Activated CD4-positive, alpha-beta T cell treated with anti-CD3 and anti-CD28 coated beads for 36 hours (primary cell): ENCODE measurements at places on chromosomes 12 and 14. TPM values are rescaled to one million over a fixed set of nuclear protein-coding genes. Genes with fewer than 3 reads are reported as not detected.

- peak; percentile 89 for DNase-seq
Observed at GRCh38 chr14:93112891-93113677, 2.6 kb downstream of the ITPK1 start.

GRCh38 chr12:14995583-14996425 is 23.0 kb downstream of the PDE6H start:
- DNase-seq, result no peak

GRCh38 chr14:25090716-25091454 is 40.9 kb upstream of the STXBP6 start:
- DNase-seq, result no peak

DNA sequence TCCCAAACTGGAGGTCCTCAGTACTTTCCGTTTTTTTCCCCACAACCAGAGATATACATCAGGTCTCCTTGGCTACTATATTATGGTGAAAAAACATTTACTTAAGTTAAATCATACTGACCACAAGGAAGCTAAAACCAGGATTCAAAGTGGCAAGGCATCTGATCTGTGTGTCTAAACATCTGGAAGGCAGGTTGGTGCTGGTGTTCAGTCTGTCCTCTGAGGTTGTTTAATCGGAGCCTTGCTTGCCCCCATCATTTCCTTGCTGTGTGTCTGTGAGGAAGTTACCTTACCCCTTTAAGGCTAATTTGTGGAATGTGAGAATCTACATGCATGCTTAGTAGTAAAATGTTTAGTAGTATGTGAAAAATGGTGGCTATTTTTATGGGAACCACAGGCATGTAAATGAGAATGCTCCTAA is 75.6 kb downstream of the GALNT4 start:
- no peak for DNase-seq

GRCh38 chr14:71290960-71291466 is 383.8 kb downstream of the PCNX1 start:
- DNase-seq, result peak; percentile 72

VDR gene
- total RNA-seq, result 108 TPM

DNA sequence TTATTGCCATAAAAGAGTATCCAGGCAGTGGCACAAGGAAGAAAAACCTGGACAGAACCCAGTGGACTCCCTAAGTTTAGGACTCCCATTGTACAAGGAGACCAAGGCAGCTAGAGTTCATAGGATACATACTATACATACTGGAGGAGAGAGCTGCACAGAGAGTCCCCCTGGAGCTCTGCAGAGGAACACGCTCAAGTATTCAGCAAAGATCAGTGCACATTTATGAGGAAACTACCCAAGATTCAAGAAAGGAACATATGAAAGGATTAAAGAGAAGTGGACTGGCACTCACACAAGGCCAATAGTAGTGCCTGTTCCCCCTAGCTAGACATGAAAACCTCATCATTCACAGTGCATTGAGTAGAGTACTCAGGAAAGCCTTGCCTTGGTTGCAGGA is 43.0 kb upstream of the CHPT1 start:
- DNase-seq, result no peak

GRCh38 chr14:72737560-72737943 is 156.3 kb downstream of the DPF3 start:
- no peak for DNase-seq

PRH2 gene
- not detected for total RNA-seq

GRCh38 chr12:123548107-123548506 is 14.6 kb upstream of the RILPL1 start:
- no peak for DNase-seq
